ENCODE measurements at places on chromosomes 6 and 20. TPM values are rescaled to one million over a fixed set of nuclear protein-coding genes. Genes with fewer than 3 reads are reported as not detected.

- DNase-seq = no peak
These were observed 59.4 kb downstream of the TRIM27 start for GRCh38 chr6:28864326-28864923.

DNA sequence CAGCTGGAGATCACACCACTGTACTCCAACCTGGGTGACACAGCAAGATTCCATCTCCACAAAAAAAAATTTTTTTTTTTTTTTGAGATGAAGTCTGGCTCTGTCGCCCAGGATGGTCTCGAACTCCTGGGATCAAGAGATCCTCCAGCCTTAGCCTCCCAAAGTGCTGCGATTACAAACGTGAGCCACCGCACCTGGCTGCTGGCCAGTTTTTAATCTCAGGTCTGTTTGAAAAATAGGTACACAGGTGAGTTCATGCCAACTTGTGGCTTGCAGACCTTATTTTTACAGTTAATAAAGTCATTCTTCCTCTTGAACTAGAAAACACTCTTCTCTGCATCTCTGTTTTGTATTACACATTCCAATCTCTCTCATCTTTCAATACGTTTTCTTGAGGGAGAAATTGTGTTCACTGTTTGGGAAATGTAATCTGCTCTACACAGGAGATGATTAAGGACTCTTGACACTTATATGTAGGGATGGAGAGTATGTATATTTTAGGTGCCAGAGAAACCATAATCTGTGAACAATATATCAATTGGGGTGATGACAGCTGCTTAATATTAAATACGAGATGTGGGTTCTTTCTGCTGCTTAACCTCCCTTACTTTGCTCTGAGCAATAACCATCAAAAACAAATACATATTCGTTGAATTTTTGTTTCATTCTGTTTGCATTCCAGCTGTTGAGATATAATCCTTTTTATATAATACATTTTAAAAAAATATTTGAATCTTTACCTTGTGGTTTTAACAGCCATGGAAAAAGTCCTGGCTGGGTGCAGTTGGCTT lies 17.7 kb upstream of the RIPOR3 start:
- no peak for DNase-seq

DNA sequence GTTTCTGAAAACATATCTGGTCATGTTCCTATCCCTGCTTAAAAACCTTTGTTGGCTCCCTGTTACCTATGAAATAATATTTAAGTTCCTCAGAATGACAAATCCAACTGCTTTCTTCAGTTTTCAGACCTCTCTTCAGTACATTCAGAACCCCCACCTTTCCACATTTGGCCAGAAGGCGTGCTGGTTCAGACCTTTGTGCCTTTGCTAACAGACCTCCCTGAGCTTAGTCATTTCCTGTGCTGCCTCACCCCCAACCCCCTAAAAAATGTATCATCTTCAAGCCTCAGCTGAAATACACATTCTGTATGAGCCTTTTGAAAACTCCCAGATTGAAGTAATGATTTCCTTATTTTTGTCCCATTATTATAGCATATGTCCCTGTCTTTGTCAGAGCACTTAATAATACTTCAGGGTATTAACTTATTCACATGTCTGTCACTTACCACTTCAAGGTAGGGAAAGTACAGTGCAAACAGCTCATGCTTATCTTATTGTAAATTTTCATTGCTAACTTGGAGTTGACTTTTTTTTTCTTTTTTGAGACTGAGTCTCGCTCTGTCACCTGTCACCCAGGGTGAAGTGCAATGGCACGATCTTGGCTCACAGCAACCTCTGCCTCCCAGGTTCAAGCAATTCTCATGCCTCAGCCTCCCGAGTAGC lies 19.7 kb downstream of the FAM217A start:
- no peak for DNase-seq

DNA sequence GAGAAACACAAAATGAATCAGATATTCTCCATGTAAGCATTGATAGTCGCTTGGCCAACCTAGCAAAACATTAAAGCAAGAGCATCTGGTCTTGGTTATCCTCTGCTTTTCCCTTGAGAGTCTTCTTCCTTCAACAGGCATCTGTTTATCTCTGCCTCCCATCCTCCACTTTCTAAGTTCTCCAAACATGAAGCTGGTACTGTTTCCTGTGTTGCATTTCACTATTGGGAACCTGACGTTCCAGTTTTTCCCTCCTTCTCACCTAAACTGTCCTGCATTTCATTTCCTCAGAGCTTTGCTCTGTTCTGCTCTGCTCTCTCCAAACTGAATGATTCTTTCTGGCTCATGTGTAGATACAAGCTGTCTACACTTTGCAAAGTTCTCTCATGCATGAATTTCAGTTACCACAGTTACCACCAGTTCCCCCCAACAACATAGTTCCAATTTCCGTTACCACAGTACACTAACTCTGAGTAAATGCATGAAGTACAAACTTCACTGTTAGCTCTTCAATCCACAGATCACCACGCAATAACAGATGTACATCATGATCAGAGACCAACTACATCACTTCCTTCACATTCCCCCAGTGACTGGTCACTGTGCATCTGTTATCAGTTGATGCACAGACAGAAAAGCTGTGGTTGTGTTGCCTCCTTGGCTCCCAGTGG lies 86.7 kb upstream of the F13A1 start:
- DNase-seq = no peak

- DNase-seq = no peak
These were observed 35.9 kb downstream of the SULF2 start for GRCh38 chr20:47749339-47749738.

DNA sequence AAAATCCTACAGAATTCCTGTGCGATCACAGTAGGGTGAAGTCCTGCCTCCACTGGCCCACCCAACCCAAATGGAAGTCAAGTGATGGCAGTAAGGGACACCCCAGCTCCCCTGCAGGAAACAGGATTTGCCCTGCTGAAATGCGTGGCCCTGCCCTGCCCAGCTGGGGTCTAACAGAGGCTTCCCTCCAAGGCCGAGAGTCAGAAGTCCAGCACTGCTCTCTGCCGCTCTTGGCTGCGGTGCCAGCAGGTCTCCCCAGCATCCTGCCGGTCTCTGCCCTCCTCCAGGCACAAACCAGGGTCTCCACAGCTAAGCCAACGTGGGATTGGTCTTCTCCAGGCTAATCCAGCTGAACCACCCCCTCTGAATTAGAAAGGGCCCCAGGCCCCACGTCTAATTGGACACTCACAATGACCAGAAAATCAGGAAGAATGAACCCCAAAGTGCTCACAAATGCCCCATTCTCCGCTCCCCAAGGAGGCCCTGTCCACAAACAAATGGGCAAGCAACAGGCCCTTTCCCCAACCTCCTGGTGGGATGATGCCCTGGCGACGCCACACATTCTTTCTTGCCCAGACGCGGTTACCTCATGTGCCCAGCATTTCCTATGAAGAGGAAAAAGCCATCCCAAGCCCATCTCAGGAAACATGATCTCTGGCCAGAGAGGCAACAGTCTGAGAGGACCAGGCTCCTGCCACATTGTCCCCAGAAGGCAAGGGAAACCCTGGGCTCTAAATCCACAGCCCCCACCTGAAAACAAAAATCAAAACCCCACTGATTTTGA lies 117.2 kb downstream of the BANF2 start:
- no peak for DNase-seq

DNA sequence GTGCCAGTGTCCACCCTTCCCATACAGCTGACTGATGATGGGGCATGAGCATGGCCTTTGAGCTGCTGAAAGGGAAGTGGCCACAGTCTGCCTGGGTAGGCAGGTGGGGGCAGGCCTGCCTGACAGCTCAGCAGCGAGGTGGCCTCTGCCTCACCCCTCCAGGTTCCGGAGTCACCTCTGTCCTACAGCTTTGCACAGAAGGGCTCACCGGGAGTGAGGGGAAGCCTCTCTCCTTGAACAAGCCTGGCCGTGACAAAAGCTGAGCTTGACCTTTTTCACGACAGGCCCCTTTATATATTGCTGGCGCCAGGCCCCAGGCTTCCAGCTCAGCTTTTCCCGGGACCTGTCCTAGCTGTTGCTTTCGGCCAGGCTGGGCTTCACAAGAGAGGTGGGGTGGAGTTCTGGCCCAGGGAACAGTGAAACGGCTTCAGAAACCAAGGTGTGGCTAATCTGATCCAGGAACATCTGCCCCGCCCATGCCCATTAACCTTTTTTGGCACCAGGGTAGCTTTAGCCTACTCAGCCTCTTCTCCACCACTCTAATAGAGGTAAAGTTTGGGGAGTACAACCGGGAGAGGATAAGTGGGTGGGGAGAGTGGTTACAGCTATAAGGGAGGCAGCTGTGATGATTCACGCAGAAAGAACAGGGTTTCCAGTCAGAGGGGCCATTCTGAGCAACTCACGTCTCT lies 42.9 kb downstream of the C6orf132 start:
- DNase-seq = peak; percentile 48

DNA sequence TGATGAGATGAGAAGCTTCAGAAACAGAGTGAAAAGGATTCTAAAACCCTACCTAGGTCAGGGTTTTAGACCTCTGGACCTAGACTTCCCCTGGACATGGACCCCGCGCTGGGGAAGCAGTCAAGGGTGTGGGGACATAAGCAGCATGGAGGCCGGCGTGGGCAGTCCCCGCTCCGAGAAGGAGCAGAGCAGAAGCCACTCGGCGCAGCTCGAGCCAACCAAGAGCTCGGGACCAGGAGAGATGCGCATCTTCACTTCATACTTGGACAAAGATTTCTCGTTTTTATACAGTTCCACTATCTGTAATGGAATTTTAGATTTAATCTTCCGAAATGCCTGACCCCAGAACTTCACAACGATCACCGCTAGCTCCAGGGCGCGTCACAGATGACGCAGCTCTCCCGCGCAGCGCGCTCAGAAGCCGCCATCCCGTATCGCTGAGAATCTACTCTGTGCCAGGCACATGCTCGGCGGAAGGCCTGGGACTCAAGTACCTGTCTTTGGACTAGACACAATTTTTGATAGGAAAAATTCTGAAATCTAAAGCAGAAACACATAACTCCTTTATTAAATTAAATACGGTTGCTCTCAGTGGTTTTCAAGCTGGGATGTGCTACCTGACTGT lies 60.3 kb downstream of the WDR27 start:
- no peak for DNase-seq

DNA sequence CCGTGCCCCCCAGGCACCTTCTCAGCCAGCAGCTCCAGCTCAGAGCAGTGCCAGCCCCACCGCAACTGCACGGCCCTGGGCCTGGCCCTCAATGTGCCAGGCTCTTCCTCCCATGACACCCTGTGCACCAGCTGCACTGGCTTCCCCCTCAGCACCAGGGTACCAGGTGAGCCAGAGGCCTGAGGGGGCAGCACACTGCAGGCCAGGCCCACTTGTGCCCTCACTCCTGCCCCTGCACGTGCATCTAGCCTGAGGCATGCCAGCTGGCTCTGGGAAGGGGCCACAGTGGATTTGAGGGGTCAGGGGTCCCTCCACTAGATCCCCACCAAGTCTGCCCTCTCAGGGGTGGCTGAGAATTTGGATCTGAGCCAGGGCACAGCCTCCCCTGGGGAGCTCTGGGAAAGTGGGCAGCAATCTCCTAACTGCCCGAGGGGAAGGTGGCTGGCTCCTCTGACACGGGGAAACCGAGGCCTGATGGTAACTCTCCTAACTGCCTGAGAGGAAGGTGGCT lies 960 bp downstream of the TNFRSF6B start:
- DNase-seq = peak; percentile 79

- DNase-seq = peak; percentile 56
These were observed 16.2 kb upstream of the FRMD1 start for GRCh38 chr6:168095171-168095691.

- peak; percentile 79 for DNase-seq
These were observed 1.1 kb upstream of the BEND3 start for GRCh38 chr6:107116328-107116892.

DNA sequence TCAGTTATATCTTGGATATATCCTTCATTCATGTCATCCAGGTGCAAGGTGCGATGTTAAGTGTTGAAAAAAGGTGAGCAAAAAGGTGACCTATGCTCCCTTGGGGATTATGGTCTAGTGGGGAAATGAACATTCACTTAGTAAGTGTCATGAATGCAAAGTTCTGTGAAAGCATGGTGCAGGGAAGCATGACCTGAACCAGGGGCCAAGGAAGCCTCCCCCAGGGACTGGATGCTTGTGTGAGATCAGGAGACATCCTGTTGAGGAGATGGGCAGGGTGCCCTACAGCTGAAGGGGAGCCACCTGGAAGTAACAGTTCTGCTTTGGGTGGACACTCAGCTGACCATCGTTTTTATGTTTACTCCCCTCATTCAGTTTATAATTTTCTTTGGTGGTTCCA lies 179.5 kb downstream of the SYNDIG1 start:
- no peak for DNase-seq

DNA sequence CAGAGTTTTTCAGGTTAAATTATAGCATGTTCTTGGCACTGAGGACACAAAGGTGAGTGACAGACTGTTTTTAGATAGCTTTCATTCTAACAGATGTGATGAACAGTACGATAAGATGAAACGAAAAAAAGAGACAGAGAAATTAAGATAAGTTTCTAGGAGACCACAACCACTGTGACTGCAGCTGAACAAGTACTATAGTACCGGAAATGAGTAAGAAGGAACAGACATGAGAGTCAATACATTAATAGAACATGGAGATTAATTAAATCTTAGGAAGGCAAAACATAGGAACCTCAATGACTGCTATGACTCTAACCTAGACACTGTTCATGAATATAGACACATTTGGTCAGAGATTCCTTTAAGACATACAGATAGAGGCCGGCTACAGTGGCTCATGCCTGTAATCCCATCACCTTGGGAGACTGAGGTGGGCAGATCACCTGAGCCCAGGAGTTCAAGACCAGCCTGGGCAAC lies 40.2 kb downstream of the HBS1L start:
- no peak for DNase-seq

DNA sequence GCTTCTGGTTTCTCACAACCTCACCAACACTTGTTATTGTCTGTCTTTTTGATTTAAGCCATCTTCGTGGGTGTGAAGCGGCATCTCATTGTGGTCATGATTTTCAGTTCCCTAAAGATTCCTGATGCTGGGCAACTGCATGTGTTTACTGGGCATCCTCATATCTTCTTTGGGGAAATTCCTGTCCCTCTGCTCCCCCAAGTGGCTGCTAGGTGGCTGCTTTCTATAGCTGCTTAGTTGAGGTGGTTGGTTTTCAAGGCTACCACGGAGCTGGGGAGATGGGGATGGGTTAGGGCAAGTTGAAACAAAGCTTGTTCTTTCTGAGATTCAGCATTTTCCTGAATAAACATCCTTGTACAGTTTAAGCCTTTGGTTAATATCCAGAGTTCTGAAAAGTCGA lies 403.9 kb upstream of the SULF2 start:
- peak; percentile 75 for DNase-seq

DNA sequence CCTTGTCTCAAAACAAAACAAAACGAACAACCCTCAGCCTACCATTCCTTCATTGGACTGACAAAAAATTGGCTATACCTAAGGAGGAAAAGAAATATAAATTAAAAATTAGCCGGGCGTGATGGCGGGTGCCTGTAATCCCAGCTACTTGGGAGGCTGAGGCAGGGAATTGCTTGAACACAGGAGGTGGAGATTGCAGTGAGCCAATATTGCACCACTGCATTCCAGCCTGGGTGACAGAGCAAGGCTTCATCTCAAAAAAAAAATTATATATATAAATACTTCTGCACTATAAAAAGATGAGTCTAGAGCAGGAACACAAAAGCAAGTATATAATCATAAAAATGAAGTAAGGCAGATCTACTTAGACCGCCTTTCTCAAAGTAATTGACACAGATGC lies 109.8 kb downstream of the CRYBG1 start:
- no peak for DNase-seq

RSPH3 gene
- 2.5 TPM for total RNA-seq

HLA-DQA2 gene
- not detected for total RNA-seq

TSHZ2 gene
- total RNA-seq = 0.07 TPM

PGC gene
- total RNA-seq = not detected

CLPSL1 gene
- total RNA-seq = not detected

TCP11 gene
- total RNA-seq = 0.31 TPM

BFSP1 gene
- total RNA-seq = 3.1 TPM

LCA5 gene
- 2.3 TPM for total RNA-seq

C6orf163 gene
- 0.87 TPM for total RNA-seq

CAPN11 gene
- total RNA-seq = 1.0 TPM

DOK5 gene
- total RNA-seq = 2.3 TPM

PLCB1 gene
- total RNA-seq = 13.3 TPM

Data from H7 (cell line).